ENCODE measurements at places on chromosomes 1 and 21. TPM values are rescaled to one million over a fixed set of nuclear protein-coding genes. Genes with fewer than 3 reads are reported as not detected.

DNA sequence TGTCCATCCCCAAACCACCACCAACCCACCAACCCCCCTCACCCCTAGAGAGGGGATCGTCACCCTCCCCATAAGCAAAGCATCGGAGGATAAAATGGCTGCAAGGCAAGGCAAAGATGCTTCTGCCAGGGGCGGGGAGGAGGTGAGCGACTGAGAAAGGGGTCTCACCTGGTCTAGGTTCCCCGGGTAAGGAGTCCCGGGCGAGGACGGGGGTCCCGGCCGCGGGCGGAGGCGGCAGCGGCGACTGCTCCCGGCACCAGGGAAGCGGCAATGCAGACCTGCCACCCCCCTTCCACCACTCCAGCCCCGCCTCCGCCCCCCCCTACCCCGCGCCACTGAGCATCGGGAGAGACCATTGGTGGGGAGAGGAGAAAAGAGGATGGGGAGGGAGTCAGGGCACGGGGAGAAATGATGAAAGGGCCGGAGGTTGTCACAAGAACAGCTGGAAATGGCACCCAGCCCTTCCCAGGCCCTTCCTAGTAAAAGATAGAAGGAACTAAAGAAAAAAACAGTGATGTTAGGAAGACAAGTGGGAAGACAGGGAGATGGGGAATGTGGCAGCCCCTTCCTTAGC, at the start of gene SV2A:
Gene SV2A (minus strand): TSS at position 274 of the 574 bp plus-strand sequence. CDS start 4,004 bp downstream, outside the sequence.
- DNase-seq = peak; percentile 52

DNA sequence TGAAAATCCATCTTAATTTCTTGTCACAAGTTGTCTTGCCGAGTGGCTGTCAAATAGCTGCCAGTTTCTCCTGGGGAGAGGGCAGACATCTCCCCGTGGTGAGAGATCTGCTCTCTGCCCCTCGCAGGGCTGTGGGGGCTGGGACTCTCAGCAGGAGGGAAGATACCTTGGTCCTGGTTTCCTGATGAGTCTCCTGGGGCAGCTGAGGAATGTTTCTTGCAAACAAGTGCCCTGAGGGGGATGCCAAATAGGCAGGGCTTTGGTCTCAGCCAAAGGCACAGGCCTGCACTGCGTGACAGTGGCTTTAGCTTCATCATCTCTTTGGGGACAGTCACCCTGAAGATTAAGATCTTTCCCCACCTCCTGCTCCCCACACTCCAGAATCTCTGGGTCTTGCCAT, 40.9 kb downstream of the SYT6 start:
- no peak for DNase-seq

GRCh38 chr1:71640998-71641397, 560.2 kb upstream of the ZRANB2 start:
- DNase-seq = no peak

DNA sequence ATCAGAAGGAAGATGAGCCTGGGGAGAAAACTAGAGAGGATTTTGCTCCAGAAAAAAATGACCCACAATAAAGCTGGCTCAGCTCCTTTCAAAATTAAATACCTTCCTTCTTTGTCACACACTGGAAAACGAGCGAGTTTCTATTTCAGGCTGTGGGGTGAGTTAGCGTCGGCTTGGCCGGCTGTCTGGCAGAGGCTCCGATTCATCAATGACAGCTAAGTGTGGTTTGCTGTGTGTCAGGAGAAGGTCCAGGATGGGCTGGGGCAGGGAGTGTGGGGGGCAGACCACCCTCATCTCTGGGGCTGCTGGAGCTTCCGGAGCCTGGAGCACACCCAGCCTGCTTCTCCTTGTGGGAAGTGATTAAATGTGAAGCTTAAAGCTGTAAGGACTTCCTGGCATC, 120.2 kb downstream of the ETS2 start:
- no peak for DNase-seq

DNA sequence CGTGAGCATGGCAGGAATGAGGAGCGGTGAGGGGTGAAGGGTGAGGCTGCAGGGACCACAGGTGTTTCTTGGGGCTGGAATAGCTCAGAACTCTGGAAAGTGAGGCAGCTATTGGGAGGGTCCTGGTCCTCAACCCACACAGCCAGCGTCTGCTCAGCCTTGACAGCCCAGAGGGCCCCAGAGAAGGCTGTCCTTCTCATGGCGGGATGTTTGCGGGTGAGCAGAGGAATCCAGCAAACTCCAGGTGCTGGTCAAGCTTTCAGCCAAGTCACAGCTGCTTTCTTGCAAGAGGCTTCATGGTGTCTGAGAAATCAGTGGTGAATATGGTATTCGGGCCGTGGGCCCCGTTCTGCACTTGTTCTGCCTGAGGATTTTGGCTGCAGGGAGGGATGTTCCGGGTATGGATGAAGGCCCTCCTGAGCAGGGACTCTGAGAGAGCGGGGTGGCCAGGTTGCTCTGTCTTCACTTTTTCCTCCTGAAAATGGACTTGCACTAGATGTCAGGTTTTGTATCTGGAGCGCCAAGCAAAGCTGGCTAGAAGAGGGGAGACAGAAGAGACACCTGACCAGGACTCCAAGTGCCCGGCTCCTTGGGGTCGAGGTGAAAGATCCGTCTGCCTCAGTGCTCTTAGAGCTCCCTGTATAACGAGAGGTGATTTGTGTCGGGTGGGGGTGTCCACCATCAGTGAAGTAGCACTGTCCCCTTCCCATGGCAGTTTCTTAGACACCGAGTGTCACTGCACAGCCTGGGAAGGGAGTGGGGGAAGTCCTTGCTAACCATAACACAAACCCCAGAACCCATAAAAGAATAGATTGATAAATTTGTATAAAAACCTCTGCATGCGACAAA, 139.9 kb downstream of the PEX14 start:
- DNase-seq = no peak

The ZNF326 gene
- total RNA-seq = 22.6 TPM

The FAM229A gene
- 5.8 TPM for total RNA-seq

The CLCA4 gene
- total RNA-seq = not detected

The HS2ST1 gene
- 16.6 TPM for total RNA-seq

The OR10J1 gene
- total RNA-seq = not detected

The ARV1 gene
- 39.2 TPM for total RNA-seq

The C1orf21 gene
- total RNA-seq = 22.8 TPM
